ENCODE measurements at places on chromosomes 3 and 15.

GRCh38 chr15:84949043-84949442 lies 32.6 kb upstream of the PDE8A start:
- no peak for DNase-seq

DNA sequence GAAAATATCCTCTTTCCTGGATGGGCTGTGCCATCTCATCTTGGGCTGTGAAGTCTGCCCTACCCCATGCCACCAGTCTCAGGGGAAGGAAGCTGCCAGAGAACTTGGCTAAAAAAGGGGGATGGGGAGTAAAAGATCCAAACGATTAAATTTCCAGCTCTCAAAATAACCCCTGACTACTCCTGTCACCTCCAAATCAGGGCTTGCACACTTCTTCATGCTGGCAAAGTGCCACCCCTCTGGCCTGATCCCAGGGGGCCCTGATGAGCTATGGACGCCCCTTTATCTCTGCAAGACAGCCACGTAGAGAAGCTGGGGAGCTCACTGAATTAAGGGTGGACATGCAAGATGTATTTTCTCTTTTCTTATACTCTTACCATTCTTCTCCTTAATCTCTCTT lies 1.2 kb upstream of the MLF1 start:
- no peak for DNase-seq

GRCh38 chr3:172739462-172739861 lies 11.1 kb upstream of the ECT2 start:
- DNase-seq = no peak

GRCh38 chr3:77283108-77283507 lies 243.2 kb downstream of the ROBO2 start:
- no peak for DNase-seq

GRCh38 chr15:72200395-72201237 lies 3.0 kb upstream of the GRAMD2A start:
- DNase-seq = no peak

DNA sequence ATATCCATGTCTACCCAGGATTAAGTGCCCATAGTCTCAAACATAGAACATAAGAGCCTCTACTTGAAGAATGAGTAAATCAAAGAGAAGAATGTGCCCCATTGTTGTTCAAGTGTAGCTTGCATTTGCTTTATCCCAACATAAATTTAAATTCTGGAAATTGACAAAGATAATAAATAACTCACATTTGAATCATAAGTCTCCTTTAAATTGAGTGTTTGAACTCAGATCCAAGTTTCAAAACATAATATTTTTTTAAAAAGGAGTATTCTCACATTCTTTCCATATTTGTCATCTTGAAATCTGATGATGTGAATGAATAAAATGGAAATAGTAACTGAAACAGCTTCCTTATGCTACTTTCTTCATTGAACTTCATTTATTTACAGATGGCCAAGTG lies 135.2 kb downstream of the MECOM start:
- no peak for DNase-seq

GRCh38 chr3:107465064-107465631 lies 57.6 kb upstream of the BBX start:
- DNase-seq = no peak

GRCh38 chr3:184177331-184177731 lies 2.7 kb downstream of the AP2M1 start:
- no peak for DNase-seq

GRCh38 chr15:40941528-40942336 lies 11.5 kb upstream of the CHAC1 start:
- no peak for DNase-seq

DNA sequence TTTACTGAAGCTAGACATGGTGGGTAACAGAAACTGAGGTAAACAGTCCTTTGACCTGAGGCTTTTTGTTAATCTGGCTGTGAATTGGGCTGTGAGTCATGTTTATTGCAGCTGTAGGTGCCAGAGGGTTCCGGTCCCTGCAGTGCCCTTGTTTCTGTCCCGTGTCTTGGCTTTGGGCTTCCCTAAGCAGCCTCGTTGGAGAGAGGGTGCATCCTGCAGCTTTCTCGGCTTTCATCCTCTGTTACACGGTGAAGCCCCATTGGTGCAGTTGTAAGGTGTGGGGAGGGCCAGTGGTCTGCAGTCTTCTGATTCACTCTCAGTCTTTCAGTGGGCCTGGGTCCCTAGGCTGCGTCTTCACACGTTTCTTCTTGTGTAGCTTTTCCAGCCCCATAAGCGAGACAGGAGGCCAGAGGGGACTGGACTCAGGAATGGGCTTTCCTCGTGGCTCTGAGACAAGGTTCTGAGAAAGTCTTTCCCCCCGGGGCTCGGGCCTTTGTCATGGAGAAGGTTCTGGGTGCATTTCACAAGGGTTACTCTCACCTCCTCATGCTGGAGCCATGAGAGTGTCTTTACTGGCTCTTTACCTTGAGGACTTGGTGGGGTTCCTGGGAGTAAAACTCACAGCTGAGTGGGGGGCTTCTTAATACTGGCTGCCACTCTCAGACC lies 33.1 kb downstream of the ASB7 start:
- DNase-seq = no peak
